ENCODE measurements at places on chromosomes 5 and 9. TPM values are rescaled to one million over a fixed set of nuclear protein-coding genes. Genes with fewer than 3 reads are reported as not detected.

DNA sequence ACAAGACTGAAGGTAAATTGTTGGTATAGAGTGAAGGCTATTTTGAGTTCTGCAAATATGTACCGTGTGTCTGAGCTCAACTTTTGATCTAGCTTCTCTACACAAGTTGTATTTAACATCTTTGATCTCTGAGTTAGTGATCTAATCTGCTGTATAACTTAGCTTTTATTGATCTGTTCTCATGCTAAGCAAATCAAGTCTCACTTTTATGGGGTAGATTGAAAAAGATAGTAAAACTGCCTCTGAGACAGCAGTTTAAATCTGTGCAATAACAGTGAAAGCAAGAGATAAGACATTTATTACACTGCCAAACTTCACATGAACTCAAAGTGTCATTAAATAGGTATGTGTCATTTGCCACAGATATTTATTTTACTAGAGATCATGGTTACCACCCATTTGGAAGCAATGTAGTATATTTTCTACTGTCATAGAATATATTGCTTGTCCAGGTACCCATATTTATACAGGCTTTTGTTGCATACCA, 477.3 kb downstream of the ISL1 start:
- no peak for DNase-seq

DNA sequence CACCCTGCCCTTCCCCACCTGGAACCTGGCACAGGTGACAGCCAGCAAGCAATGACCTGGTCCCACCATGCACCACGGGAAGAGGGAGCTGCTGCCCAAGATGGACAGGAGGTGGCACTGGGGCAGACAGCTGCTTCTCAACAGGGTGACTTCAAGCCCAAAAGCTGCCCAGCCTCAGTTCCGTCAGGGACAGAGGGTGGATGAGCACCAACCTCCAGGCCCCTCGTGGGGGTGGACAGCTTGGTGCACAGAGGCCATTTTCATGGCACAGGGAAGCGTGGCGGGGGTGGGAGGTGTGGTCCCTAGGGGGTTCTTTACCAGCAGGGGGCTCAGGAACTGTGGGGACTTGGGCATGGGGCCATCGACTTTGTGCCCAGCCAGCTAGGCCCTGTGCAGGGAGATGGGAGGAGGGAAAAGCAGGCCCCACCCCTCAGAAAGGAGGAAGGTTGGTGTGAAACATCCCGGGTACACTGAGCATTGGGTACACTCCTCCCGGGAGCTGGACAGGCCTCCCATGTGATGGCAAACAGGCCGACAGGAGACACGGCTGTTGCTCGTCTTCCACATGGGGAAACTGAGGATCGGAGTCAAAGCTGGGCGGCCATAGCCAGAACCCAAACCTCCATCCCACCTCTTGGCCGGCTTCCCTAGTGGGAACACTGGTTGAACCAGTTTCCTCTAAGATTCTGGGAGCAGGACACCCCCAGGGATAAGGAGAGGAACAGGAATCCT, 1.9 kb downstream of the CEL start:
- no peak for DNase-seq

DNA sequence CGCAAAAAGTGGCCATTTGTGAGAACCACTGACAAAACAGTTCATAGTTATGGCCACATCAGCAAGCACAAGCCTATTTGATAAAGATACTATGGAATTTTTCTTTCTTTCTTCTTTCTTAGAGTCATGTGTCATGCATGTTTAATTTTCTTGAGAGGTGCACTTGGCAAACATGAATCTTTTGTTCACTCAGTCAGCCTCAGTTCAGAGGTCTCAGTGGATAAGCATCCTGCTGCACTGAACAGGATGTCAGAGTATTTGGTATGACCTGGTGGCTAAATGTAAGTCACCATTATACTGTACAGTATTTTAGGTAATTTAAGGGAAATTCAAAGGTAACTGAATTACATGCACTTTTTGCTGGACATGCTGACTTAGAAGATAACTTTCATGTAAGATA, 5.4 kb downstream of the NNT start:
- no peak for DNase-seq

DNA sequence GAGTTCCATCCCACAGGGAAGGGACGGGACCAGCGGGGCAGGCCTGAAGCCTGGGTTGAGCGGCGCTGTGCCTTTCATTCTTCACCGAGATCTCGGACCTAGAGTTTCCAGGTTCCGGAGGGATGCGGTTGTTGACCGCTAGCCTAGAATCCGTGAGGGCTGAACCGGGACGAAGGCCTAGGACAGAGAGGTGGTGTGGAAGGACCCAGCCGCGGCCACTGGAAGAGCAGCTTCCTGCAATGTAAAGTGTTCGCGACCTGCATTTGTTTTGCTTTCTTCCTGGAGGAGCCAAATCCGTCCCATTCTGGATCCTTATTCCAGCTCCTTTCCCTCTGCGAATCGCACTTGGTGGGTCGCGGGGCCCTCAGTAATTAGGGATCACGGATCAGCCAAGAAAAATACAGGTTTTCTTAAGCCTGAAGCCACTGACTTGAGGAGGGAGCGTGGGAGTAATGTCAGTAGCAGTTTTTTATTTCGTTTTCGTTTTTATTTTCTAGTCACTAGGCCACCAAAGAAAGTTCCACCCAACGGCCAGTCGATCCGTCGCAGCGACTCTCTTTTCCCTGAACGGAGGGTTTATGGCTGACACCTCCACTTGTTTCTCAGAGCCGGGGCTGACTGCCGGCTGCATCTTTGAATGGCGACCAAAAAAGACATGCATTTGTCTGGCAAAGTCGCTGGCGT, 48.6 kb downstream of the ANXA2R start:
- DNase-seq, result no peak

The GPR150 gene
- polyA plus RNA-seq, result 0.90 TPM
